Cardiac muscle cell (in vitro differentiated cells and primary cell): ENCODE measurements at places on chromosomes 4 and X.
A peak's percentile ranks its signal among the peaks of the same experiment; 100 is the strongest.

DNA sequence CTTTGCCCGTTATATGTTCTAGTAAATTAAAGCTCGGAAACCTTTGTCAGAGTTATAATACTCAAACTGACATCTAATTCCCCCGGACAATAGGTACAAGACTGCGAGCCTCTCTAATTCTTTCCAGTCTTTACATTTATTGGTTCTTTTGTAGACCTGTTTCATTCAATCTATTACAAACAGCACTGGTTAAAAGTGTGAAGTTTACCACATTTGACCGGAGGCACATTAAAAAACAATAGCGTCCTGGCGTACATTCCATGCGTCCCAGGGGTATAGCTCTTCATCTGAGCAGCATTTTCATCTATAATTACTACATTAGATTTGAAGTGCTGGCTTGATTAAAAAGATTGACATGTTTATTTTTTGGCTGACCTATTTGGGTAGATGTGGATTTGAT, 49.9 kb upstream of the TENM3 start:
- DNase-seq = no peak

DNA sequence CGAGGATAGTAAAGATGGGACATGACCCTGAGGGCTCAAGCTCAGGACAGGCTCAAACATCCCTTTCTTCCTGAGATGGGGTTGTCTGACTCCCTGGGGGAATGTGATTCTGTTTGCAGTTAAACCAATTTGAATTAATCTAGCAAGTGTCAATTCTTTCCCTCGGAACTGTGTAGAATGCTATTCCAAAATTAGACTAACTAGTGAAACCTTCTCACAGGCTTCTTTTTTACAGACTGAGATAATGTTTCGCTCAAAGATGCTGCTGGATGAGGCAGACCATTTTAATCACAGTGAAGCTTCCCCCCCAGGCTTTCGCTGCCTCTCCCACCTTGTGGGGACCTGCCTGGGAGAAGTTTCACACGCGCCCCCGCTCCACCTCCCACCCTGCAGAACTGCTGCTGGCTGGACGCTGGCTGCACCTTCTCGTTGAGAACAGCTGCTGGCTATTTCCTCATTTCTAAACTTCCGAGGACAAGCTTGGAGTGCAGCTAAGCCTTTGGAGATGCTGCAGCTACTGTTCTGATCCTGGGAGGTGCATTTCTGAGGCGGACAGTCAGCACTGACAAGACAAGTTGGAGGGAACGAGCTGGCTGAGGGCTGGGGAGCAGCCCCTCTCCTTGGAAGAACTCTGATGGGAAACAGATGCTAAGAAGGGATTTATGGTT, 297.8 kb downstream of the RAPGEF2 start:
- peak; percentile 38 for DNase-seq

DNA sequence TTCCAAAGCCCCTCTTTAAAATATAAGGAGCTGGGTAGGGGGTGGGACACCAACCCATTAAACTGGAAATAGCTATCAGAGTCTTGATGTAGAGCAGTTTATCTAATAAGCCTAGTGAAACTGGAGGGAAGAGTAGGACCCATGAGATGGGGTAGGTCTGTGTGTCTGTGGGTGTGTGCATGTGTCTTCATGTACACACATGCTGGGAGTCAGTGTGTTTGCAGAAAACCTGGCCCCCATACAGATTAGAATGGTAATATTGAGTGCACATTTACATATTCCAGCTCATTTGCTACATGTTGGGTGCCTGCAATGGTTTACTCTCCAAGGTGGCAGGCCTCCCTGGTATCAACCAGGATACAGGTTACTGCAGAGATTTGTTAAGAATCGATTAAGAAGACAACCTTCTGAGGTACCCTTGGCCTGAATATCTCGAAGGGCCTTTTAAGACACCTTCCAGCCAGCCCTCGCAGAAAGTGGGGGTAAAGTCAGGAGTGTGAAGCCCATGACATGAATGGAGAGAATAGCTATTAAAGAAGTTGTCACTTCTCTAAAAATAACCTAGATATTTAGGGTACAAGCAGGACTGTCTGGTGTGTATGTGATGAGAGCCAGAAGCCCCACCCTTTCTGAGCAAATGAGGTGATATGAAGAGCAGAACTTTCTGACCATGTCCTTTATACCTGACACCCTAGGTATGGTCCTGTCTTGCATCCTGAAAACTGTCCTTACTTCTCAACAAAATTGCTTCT, 75.7 kb upstream of the TEX13D start:
- no peak for DNase-seq

DNA sequence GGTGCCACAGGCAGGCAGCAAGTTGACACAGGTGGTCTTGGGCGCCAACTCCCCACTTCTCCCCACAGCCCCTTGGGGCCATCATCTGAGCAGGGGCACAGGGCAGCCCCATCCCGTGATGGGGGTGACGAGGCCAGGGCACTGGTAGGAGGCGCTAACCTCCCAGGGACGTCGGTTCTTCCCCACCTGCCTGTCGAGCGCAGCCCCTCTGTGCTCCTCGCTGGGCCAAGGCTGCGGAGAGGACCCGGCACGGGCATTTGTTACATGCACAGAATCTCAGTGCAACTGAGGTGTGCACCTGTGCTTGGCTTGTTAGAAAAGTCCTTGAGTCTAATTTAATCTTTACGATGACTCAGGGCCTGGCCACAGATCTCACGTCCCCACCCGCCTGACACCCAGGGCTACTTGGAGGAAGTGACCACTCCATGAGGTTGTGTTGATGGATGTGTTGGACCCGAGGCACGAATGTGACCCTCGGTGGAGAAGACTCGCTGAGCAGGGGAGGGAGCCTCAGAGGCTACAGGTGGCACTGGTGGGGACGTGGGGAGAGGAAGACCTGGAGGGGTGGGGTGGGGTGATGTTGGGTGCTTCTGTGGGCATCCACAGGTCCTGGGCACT, 3.1 kb upstream of the SH3TC1 start:
- no peak for DNase-seq

- no peak for DNase-seq
These were observed 35.5 kb downstream of the NOP14 start for GRCh38 chr4:2927696-2928075.

- no peak for DNase-seq
These were observed 14.9 kb downstream of the VBP1 start for GRCh38 chrX:155231163-155231562.

DNA sequence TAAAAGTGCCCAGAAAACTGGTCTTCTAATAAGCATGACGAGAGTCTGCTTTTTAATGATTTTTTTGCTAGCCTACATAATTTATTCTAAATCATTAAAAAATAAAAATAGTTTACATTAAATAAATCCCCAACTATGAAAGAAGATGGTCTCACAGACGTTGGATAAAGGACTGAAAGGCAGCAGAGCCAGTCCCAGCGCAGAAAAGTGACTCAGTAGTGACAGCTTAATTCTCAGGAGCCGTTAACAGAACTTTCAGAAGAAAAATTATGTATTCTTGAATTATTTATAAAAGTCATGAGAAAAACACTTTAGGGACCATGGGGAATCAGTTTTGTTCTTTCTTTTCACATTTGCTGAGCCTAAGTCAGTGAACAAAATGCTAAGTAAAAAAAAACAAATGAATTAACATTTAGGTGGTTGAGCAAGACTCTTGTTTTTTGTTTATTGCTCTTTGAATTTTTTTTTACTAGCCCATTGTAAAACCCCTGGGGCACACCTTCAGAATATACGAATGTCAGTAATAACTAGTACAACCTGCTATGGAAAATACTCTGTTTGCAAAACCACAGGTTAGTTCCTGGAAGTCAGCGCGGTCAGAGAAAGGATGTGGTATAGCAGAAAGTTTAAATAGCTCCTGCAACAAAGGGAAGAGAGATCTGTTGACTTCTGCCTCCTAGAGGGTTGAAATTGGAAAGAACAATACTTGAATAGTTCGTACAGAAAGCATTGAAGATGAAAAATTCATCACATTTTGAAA, 50.4 kb upstream of the CCDC160 start:
- no peak for DNase-seq

GRCh38 chr4:165201806-165202205, 5.6 kb upstream of the KLHL2 start:
- DNase-seq = peak; percentile 60

DNA sequence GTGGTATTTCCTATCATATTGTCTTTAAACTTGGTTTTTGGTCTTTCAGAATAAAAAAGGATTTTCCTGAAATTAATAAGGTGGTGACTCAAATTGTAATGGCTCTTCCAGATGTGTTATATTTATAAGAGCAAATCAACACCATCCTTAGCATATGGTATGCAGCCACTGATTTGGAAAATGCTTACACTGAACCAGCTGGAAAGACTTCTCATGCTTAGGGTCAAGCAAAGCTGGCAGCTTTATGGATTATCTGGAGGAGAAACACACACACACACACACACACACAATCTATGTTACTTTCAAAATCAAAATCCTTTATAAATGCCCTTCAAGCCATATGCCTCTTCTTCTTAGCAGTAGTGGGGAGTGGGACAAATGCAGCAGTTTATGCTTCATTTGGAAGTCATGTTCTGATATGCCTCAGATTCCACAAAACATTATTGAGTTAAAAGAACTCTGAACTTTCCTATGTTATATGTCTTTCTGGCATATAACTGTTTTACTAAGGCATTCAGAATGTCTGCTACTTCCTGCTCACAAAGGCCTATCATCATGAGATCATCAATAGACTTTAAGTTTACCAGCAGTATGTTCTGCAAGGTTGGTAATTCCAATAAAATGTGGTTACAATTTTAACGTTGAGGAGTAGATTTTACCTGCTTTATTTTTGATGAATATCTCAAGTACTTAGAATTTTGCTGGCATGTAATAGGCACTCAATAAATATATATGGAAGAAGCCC, 72.9 kb upstream of the PRDM5 start:
- DNase-seq = no peak

DNA sequence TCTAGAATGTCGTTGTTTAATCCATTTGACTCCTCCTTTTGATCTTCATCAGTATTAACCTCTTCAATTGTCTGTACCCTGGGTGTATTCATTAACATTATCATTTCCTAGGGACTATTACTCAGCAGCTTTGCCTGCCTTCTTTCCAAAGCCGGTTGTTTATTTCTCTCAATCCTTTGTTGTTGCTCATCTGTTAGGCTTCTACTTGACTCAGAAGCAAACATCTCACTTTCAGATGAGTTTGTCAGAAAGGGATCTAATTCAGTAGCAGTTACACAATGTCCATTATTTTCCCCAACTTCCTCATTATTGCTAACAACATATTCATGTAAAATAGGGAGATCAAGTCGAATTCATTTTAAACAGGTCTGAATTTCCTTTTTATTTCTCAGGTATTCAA, 22.1 kb upstream of the HSD17B10 start:
- no peak for DNase-seq

DNA sequence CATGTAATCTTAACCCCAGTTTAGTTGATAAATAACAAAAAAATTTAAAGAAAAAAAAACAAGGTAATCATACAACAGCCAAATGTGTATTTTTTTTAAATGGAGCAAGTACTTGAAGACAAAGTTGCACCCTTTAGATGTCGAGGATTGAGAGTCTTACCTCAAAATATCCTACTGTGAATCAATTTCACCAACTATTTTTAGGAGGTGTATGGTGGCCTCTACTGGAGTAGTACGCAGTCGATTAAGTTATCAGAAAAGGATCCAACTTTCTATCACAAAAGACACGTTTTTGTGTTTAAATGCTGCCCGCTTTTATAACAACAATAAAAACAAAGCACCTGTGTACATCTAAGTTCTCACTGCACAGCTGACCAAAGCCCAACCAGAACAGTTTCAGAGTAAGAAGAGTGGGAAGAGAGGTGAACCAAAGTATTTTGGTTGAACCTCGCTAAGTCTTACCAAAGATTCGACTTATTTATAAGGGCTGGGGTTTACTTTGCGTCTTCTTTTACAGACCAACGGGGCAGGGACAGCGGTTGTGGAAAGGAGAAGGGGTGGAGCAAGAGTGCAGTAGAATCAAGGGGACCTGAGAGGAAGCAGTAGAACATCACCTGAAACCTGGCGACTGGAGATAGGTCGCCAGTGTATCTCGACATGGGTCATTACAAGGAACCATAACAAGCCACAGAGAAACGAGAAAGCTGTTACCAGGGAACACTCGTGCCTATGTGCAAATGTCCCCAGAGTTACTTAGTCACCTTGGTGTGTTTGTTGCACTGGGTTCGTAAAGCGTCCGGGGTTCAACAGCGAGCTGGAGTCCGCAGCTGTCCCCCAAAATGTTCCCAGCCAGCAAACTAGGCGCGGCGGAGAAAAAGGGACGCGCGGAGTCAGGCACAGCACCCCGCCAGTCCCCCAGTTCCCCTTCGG, 1.1 kb downstream of the RPS6KA6 start:
- no peak for DNase-seq

DNA sequence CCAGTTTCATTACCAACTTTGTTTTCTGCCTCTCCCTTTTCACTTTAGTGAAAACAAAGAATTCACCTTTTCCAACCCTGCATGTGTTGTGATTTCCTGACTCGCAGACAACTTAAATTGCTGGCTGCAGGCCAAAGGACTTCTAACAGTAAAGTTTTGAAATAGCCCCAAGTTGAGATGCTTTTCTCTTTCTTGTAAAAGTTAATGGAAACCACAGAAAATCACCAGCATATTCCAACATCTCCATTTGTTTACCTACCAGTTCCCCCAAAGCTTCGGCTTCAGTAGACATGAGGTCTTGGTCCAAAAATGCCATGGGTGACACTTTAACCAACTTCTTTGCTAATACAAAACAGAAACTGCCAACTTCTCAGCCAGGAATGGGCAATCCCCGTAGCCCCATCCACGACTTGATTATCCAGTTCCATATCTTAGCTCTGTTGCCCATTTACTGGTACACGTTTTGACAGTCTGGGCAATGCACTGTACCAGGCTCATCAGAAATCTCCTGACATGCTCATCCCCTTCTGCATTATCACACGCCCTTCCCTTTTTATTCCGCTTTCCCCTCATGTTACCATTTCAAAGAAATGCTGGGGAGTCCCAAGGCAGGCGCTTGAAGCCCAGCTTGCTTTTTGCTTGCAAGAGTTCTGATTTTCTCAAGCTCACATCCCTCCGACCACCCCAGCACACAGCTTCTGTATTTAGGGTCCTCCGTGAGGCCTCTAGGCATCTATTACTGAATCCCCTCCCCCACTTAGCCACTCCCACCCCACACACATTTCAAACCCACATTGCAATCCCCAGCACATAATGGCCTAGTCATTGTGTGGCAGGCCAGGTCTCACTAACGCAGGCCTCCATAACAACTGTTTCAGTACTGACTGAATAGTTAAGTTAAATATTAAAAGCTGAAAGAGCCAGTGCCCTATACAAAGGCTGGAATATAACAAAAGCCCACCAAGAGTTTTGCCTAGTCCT, 137.9 kb upstream of the S100G start:
- peak; percentile 42 for DNase-seq

- DNase-seq = peak; percentile 25
These were observed 152.2 kb downstream of the NHS start for GRCh38 chrX:17527135-17527701.

DNA sequence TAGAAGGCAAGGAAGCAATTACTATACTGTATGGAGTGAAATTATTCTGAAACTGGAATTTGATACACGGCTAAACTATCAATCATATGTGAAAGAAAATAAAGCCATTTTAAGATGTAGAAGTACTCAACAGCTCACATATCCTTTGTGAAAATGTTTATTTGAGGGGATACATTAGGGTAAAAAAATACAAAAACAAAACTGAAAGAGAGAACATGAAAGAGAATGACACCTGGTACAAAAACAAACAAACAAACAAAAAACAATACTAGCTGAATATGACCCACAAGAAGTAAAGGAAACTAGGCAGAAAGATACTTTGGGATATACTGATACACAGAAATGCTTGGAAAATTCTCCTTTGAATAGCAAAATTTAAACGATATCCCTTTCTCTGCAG, 20.8 kb upstream of the AREG start:
- DNase-seq = no peak

- no peak for DNase-seq
These were observed 1.6 kb downstream of the PI4K2B start for GRCh38 chr4:25235401-25235800.

- DNase-seq = peak; percentile 27
These were observed 11.7 kb downstream of the JCHAIN start for GRCh38 chr4:70654605-70655011.
